ENCODE measurements at places on chromosomes 13 and 19. TPM values are rescaled to one million over a fixed set of nuclear protein-coding genes. Genes with fewer than 3 reads are reported as not detected.

The KRTDAP gene
- not detected for total RNA-seq

DNA sequence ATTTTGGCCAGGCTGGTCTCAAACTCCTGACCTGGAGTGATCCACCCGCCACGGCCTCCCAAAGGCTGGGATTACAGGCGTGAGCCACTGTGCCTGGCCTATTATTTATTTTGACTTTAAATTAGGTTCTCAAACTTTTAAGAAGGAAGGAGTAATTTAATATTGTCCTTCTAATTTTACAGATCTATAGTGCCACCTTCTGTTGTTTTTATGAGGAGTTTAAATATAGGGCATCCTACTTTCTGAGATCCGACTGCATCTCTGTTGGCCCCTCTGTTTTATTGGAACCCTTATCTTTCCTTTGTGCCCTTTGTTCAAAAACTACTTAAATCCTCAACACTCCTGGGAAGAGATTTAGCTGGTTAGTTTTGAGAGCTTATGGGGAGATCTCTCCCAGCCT is 25.4 kb upstream of the ZMYM5 start:
- no peak for DNase-seq

DNA sequence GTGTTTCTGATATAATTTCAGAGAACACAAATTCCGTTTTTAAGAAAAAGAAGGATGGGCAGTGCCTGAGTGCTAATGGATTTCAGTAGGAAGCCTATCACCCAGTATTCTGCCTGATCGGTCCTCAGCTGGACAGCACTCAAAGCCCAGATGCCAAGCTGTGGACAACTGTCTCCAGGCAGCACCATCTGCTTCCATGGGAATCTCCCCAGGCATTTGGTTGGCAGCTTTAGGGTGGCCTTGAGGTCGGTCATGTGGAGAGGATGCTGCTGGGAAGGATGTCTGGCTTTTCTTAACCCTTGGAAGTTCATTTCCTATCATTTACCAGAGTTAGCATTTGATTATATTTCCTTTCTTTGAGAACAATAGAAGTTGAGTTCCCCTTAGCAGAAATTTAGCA is 311.7 kb downstream of the TBC1D4 start:
- DNase-seq = no peak

The SYNGR4 gene
- total RNA-seq = not detected

DNA sequence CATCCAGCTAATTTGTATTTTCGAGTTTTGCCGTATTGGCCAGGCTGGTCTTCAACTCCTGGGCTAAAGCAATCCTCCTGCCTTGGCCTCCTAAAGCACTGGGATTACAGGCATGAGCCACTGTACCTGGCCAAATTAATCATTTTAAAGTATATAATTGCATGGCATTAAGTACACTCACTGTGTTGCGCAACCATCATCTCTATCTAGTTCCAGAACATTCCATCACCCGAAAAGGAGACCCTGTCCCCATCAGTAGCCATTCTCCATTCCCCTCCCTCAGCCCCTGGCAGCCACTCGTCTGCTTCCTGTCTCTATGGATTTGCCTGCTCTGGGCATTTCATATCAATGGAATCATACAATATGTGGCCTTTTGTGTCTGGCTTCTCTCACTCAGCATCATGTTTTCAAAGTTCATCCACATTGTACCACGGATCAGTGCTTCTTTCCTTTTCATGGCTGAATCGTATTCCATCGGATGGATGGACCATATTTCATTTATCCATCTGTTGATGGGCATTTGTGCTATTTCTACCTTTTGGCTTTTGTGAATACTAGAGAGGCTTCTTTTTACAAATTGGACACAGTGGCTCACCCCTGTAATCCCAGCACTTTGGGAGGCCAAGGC is 13.1 kb downstream of the PGPEP1 start:
- no peak for DNase-seq

DNA sequence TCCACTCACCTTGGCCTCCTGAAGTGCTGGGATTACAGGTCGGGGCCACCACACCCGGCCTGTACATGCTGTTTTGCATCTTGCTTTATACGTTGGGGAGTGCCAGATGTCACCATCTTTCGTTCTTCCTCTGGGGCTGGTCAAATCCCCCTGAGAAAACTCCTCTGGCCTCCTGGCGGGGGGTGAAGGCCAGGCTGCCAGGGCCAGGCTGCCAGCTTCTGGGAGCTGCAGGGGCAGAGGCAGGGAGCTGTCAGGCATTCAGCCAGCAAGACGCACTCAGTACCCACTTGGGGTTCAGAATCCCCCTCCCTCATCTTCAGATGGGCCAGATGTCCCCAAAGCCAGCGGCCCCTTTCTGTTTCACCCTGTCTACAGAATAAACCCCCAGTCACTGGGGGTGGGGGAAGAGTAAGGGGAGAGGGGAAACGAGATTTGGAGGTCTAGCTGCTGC is 16.1 kb downstream of the ZSWIM9 start:
- DNase-seq = no peak

Data from naive thymus-derived CD4-positive, alpha-beta T cell (primary cell).